ENCODE measurements at places on chromosomes 7 and 10. TPM values are rescaled to one million over a fixed set of nuclear protein-coding genes. Genes with fewer than 3 reads are reported as not detected.

DNAJC12 gene
- 4.8 TPM for total RNA-seq

ITGA8 gene
- total RNA-seq: 43.7 TPM

TMEM213 gene
- not detected for total RNA-seq

NEUROD6 gene
- not detected for total RNA-seq

SUFU gene
- 7.6 TPM for total RNA-seq

CUL2 gene
- total RNA-seq: 41.1 TPM

AKR1C4 gene
- total RNA-seq: not detected

ASB13 gene
- 7.6 TPM for total RNA-seq

GDF2 gene
- total RNA-seq: not detected

CCL24 gene
- total RNA-seq: not detected

IL6 gene
- total RNA-seq: 62.2 TPM

PVRIG gene
- total RNA-seq: not detected

LIPM gene
- total RNA-seq: 0.13 TPM

CUX1 gene
- 88.7 TPM for total RNA-seq

SPDYE16 gene
- total RNA-seq: not detected

HABP2 gene
- not detected for total RNA-seq

SUN3 gene
- not detected for total RNA-seq

GIMAP2 gene
- total RNA-seq: 0.43 TPM

CRYGN gene
- not detected for total RNA-seq

SH2D4B gene
- total RNA-seq: 0.07 TPM

RPEL1 gene
- total RNA-seq: not detected

LRMDA gene
- 1.0 TPM for total RNA-seq

ANXA8 gene
- not detected for total RNA-seq

SPDYE11 gene
- not detected for total RNA-seq

CNTNAP2 gene
- under 0.01 TPM for total RNA-seq

FRMD4A gene
- total RNA-seq: 114 TPM

NKX1-2 gene
- not detected for total RNA-seq

IFIT1B gene
- total RNA-seq: not detected

TFR2 gene
- 1.9 TPM for total RNA-seq

PRRT4 gene
- 0.13 TPM for total RNA-seq

OPALIN gene
- not detected for total RNA-seq

TAC1 gene
- not detected for total RNA-seq

OR2A42 gene
- not detected for total RNA-seq

KBTBD2 gene
- 36.4 TPM for total RNA-seq

COL13A1 gene
- total RNA-seq: 38.9 TPM

SEMA3D gene
- 11.8 TPM for total RNA-seq

TWIST1 gene
- total RNA-seq: 30.5 TPM

MYO3A gene
- not detected for total RNA-seq

MPP7 gene
- 0.92 TPM for total RNA-seq

VPS37D gene
- 5.7 TPM for total RNA-seq

FAM25C gene
- total RNA-seq: not detected

Data from smooth muscle cell of the pulmonary artery (primary cell).